ENCODE measurements at places on chromosomes 2 and 18.

DNA sequence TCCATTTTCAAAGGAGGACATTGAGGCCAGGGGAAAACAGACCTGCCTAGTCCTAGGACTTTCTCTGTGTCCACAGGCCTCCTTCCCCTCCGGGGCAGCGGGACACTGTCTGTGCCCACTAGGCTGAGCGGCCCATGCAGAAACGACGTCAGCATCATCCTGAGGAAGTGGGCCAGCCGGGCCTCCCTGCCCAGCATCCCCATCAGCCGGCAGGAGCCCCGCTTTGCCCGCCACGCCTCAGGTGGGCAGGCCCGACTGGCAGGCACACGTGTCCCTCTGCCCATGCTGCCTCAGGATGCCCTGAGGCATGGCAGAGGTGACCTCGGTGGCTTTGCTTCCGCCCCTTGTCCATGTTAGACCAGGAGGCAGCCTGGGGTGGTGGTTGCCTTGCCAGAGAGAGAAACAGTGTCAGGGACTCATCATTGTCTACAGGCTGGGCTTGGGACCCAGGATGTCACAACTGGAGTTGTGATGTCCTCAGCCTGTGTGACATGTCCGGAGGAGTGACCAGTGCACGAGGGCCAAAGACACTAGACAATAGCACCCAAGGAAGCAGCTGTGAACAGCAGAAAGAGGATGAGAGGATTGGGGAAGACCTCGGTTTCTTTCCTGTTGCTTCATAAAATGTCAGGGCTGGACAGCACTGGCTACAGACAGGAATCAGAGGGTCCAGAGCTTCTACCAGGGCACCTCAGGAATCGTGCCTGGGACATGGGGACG lies 36.8 kb downstream of the TOGARAM2 start:
- DNase-seq, result no peak

DNA sequence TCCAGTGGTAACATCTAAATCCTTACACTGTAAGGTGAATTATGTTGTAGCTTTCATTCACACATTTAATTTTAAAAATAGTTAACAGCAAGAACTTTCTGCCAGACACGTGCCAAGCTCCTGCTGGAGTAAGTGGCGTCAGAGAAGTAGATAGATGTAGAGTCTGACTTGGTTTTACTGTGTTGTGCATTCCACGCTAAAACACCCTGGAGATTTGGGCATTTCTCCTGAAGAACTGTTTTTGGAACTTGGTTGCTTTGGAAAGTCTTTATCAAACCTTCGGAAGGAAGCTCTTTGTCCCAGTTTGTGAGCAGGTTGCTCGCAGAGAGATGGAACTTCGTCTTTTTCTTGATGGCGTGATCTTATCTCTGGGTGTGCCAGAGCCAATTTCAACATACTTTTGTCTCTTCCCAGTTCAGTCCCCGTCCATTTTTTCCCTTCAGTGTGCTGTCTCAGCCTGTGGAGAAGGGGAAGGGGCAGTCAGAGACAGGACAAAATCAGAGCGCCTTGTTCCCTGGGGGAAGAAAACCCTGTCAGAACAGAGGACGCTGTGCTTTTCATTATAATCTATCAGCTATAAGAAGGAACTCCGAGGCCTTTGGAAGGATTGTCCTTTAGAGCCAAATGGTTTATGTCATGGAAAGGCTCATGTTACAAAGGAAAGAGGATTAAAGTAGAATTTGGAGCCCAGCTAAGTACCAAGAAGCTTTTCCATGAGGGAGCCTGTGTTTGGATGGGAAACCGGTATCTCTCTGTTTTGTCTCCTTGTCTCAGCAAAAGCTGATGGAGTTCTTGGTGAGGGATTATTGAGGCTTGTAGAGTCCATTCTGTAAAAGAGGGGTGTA lies 18.9 kb downstream of the GRHL1 start:
- DNase-seq, result no peak

- DNase-seq, result no peak
These were observed 166.0 kb downstream of the ARL4C start for GRCh38 chr2:234330902-234331301.

GRCh38 chr2:68918497-68918896 lies 34.2 kb downstream of the GKN2 start:
- DNase-seq, result no peak

GRCh38 chr2:129775952-129776653 lies 203.4 kb upstream of the RAB6C start:
- no peak for DNase-seq

- DNase-seq, result no peak
These were observed 63.5 kb downstream of the KIAA2012 start for GRCh38 chr2:202136526-202136925.

DNA sequence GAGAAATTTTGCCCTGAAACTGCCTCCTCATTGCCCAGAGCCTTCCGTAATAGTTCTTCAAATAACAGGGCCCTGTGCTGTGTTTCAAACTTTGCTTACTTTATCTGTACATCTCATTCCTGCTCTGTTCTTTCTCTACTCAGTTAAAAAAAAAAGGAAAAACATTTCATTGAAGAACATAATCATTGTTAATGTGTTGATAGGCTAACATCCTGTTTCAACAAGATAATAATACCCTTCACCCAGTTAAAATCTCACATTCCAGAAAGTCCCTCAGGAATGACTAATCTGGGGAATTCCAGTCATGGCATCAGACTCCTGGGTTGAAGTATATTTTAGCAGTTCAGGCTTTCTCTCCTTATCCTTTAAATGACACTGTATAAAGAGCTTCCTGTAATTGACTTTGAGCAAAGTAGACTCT lies 45.6 kb upstream of the ITGAV start:
- DNase-seq, result no peak

DNA sequence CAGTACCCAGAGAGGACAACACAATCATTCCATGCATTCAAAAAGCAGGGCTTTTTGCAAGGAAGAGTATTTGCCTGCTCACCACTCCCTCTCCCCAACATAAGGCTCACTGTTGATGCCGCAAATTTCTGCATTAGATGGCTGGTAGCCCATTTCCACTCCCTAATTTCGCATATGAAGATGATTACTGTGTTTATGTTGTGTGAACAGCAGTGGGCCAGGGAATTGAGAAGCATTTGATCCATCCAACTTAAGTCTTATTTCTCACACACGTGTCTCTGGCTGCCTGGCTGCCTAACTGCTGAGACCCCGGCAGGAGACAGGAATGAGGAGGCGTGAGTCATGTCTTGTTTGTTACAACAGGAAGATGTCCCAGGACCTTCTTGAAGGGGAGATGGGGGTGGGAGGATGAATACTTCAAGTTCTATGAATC lies 294.1 kb downstream of the ALK start:
- DNase-seq, result no peak

DNA sequence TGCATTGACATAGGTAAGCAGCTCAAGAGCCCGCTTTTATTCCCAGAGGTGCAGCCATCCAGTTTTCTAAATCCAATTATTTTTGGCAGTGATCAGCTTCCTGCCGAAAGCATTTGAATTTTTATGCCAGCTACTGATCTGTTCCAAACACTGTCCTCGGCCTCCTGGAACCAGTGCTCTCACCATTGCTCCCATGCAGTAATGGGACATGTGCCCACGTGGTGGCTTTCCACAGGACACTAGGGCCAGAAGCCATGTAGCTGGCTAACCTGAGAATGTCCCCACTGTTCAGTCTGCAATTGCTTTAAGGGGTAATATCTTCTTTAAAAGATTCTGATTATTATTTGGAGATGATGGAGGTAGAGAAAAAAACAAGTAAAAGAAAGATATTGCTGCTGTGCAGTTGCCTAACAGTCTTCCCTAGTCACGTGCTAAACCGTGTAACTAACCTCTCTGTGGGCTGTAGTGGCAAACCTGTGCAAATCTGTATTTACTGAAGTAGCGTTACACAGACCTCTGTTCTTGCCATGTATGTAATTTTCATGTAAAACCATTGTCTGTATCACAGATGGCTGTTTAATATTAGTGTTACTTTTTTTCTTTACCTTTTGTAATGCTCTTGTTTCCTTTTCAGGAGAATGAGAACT lies 13.0 kb downstream of the GRHL1 start:
- no peak for DNase-seq

- no peak for DNase-seq
These were observed 46.3 kb upstream of the VIT start for GRCh38 chr2:36650031-36650829.

- DNase-seq, result no peak
These were observed 7.0 kb upstream of the SOX11 start for GRCh38 chr2:5685225-5685624.

GRCh38 chr2:127517465-127517864 lies 8.8 kb downstream of the IWS1 start:
- no peak for DNase-seq

DNA sequence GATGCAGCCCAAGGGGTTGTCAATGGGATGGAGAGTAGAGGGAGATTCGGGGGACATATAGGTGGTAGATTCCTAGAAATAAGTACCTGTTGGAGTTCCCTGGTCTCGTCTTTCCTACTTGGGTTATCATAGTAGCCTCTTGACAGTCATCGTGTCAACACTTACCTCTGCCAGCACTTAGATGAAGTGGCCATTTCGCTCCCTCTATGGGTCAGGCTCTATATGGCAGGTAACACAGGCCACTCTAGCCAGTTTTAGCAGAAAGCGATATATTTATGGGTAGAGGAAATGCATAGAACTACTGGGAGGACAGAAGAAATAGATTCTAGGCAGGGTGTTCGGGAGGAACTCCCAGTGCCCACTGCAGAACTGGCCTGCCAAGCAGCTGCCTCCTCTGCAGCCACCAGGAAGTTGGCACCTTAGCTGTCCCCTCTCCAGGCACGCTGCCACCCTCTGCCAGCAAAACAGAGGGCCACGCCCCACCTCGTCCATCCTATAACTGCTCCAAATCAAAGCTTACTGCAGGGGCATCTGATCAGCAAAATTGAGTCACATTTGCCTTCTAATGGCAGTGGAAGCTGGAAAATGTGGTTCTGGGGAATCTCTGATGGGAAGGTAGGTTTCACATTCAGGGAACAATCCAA lies 181.3 kb downstream of the INSIG2 start:
- no peak for DNase-seq

- no peak for DNase-seq
These were observed 819 bp downstream of the GRHL1 start for GRCh38 chr2:9952286-9952737.

DNA sequence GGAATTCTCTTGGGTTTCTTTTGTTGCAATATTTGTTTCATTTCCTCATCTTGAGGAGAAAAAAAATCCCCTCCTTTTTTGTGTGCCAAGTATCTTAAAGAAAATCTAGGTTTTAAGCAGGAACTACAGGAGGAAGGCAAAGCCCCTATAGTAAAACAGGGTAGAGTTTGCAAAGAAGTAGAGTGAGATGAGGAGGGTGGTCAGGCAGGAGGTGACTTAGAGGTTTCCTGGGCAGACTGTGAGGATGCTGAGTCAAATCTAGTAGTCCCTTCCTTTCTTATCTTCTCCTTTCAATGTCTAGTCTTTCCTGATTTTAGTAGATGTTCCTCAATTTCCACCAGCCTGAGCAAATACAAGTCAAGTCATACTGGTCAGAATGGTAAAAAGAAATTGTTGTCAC lies 222.5 kb downstream of the PMAIP1 start:
- no peak for DNase-seq

GRCh38 chr2:85503851-85504777 lies 34.9 kb upstream of the MAT2A start:
- no peak for DNase-seq

DNA sequence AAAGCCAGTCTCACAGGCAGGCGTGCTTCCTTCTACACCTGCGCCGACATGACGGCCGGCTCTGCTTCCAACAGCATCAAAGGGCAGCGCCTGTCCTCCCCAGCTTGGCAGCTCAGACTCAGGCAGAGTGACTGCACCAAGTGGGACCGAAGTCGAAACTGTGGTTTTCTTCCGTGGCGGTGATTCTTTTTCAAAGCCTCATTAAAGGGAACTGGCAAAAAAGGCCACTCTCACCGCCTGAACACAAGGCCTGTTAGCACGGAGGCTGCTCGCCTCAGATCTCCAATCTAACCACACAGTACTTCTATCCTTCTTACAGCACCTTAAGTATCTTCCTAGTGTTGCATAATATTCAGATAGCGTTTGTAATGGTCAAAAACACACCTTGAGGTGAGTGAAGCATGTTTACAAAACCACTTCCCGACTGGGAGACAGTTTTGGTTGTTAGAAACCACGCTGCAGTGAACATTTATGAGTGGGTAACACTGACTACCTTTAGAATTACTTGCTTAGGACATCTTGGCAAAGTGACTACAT lies 236.4 kb downstream of the HDAC4 start:
- no peak for DNase-seq

DNA sequence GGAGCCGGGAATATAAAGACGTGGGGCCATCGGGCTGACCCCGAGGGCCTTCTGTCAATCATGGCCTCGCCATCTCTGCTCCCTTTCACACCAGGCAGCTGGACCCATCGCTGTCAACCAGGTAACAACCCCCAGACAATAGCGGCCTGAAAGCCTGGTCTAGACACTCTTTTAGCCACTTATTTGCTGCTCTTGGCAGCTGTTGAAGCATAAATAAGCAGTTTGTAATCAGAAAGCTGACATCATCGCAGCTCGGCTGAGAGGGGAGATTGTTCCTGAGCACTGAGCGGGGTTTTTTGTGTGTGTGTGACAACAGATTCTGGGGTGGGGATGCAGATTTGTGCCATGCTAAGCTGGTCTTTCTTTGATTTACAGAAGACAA lies 423.6 kb upstream of the POU3F3 start:
- DNase-seq, result no peak

DNA sequence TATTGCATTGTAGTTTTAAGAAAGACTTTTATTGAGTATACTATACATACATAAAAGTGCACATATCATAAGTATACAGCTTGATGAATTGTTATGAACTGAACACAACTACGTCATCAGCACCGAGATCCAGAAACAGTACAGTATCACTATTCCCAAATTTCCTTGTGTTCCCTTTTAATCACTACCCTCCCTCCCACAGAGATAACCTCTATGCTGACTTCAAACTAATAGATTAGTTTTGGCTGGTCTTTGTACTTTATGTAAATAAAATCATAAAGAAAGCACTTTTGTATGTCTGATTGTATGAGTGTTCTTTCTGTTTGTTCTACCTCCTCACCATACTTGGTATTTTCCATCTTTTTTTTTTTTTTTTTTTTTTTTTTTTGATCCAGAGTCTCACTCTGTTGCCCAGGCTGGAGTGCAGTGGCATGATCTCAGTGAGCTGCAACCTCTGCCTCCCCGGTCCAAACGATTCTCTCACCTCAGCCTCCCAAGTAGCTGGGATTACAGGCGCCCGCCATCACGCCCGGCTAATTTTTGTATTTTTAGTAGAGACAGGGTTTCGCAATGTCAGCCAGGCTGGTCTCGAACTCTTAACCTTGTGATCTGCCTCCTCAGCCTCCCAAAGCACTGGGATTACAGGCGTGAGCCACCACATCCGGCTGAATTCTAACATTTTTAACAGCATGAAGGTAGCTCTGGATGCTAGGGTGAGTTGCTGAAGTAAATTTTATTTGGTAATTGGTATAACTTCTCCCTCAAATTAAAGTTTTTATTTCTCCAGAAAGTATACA lies 43.3 kb upstream of the RAB1A start:
- DNase-seq, result no peak

GRCh38 chr2:179354739-179355537 lies 90.3 kb upstream of the SESTD1 start:
- no peak for DNase-seq

DNA sequence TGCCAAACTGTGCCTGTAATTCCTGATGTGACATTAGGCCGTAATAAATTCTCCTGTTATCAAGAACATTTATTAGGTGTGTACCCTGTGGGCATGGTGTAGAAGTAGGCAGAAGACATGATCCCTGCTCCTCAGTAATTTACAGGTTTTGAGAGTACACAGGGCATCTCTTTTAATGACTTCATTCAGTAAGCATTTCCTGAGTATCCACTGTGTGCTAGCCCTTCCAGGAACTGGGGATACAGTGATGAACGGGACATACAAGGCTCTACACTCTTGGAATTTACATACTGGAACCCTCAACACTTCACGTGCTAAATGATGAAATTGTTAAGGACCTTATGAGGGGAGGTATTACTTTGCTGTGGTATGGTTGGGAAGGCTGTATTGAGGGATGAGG lies 30.2 kb downstream of the DIS3L2 start:
- no peak for DNase-seq

Data from cerebellar nuclear complex (tissue), 1 donor.